ENCODE measurements at places on chromosomes 3 and 15.

- DNase-seq = no peak
These were observed 47.9 kb upstream of the CADPS start for GRCh38 chr3:62923066-62923465.

GRCh38 chr3:41222501-41222900 lies 23.2 kb downstream of the CTNNB1 start:
- no peak for DNase-seq

- DNase-seq = no peak
These were observed 16.1 kb upstream of the GCNT3 start for GRCh38 chr15:59595434-59595915.

DNA sequence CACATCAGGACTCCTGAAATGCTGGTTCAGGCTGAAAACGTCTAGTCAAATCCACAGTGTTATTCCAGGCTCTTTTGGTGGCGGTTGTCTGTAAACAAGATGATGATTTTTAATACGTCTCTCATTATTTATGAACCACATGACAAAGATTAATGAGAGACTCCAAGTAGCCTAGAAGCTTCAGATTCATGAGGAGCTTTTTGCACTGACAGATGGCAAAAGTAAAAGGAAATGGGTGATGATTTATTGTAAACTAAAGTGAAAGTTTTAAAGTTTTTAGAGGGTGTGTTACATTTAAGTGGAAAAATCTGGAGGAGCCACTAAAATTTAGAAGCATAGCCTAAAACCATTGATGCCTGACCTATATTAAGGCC lies 77.0 kb downstream of the BBX start:
- DNase-seq = peak; percentile 65

GRCh38 chr3:195151866-195152541 lies 119.0 kb downstream of the XXYLT1 start:
- peak; percentile 92 for DNase-seq

DNA sequence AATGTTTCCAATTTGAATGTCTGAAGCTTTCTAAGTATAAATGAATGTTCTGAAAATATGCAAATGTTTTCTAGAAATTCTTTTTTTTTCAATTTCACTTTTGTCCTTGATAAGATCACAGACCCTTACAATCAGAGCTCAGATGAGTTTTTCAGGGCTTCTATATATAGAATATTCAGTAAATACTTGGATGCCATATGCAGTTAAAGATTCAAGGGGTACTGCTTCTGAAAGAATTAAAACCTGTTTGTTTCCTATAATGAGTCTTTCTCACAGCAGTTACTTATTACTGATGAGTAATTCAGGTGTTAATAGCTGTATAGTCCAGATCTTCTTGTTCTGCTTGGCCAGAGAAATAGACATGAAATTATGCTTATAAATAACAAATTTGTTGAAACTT lies 812.6 kb downstream of the ZPLD1 start:
- no peak for DNase-seq

DNA sequence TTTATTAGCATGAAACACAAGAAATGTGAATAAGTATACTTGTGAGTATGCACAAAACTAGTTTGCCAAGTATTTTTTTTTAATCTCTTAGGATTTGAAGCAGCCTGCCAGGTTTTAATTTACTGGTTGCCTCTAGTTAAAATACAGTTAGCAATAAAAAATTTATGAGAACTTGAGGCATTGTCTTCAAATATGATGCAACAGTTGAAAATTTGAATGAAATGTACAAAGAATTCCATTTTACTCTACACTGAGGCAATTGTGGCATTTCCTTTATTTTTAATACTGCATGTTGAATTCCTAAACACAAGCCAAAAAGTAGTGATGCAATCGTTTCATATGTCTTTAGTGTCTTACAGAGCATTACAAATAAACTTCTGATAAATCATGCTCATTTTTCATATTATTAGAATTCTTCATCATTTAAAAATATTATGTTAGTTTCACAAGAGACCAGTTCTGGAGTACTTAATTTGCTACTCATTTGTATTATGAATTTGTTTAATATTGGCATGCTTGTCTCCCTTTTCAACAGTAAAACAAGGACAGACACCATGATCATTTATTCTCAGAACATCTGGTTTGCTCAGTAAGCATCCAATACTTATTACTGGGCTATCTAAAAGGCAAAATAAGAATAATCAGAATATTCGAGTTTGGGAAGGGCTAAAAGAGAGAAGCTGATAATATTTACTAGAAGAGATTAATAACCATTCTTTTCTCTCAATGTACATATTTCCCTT lies 124.8 kb upstream of the PTX3 start:
- DNase-seq = peak; percentile 54

DNA sequence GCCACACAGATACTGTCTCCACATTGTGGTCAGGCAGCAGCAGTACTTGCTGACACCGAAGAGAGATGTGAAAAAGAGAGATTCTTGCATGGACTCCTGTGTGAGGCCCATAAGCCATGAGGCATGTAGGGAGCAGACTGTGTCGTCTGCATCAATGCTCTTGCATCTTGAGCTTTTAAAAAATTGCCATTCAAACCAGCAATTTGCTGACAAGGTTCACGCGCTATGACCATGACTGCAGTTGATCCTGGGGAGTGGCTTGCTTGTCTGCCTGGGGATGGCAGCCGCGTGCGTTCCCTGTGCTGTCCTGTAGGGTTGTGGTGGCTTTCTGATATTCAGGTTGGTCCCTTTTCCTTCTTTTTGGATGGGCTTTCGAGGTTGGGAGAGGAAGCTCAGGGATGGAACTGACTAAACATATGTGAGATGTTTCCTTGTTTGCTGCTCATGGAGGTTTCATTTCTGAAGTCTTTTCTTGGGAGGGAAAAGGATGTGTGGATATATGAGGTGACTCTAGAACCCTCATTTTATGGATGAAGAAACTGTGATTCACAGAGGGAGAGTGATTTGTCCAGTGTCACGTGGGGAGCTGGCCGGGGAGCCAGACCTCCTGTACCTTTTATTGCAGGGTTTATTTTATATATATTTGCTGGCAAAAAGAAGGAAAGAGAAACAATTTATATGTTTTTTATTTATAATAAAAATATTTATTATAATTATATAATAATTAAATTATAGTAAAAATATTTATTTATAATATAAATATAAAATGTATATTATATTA lies 48.6 kb downstream of the LPP start:
- no peak for DNase-seq

All from endothelial cell of umbilical vein (primary cell).